ENCODE measurements at places on chromosomes 11 and 22.

DNA sequence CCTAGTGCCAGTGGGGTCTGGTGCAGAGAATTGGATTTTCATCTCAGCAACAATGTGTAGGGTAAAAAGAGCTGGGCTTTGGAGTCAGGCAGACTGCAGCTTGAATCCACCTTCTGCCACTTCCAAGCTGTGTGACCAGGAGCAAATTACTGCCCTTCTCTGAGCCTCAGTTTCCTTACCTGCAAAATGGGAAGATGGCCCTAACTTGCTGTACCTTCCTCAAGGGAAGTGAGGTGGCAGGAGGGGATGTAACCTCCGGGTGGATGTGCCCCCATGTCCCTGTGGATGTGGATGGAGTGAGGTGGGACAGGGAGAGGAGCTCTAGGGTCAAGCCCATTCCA, 90.9 kb downstream of the CACNA1I start:
- DNase-seq = no peak

- no peak for DNase-seq
Observed at GRCh38 chr11:8372641-8373381, 109.1 kb upstream of the LMO1 start.

DNA sequence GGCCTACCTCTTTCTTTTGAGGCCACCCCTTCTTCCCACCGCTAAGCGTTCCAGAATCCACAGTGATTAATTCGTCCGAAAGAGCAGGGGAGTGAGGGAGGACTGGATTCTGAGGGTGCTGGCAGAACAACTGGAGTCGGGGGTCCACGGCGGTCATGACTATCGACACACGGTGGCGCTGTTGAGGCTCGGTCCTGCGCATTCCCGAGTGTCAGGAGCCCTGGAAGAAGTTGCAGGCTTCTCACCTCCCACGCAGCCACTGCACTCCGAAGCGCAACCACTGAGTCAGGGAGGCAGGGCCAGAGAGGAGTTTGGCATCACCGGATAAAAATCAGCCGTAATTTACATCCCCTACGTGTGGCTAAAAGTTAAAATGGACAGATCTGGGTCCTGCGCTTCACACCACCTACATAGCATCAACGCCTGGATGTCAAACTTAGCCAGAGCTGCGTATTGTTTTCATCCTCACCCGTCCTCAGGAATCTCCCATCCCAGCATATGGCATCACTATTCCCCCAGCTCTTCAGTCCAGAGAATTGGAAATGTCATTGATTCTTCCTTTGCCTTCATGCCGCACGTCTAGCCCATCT, 10.7 kb upstream of the CTSF start:
- peak; percentile 41 for DNase-seq

DNA sequence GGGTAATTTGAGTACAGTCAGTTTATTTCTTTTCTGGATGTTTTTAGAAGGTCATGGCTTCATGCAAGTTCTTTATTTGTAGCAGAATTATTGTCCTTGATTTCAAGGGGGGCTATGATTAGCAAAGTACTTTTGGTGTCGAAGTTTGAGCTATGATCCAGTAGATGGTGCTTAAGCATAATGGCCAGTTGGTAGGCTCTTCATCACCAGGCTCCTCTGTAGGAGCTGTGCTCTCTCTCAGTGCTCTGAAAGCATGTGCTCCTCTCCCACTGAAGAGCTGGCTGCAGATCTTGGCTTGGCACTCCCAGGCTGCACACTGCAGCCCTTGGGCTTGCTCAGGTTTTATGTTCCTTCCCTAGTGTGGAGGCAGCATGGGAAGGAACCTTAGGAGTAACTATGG, 852.7 kb downstream of the LUZP2 start:
- DNase-seq = no peak

DNA sequence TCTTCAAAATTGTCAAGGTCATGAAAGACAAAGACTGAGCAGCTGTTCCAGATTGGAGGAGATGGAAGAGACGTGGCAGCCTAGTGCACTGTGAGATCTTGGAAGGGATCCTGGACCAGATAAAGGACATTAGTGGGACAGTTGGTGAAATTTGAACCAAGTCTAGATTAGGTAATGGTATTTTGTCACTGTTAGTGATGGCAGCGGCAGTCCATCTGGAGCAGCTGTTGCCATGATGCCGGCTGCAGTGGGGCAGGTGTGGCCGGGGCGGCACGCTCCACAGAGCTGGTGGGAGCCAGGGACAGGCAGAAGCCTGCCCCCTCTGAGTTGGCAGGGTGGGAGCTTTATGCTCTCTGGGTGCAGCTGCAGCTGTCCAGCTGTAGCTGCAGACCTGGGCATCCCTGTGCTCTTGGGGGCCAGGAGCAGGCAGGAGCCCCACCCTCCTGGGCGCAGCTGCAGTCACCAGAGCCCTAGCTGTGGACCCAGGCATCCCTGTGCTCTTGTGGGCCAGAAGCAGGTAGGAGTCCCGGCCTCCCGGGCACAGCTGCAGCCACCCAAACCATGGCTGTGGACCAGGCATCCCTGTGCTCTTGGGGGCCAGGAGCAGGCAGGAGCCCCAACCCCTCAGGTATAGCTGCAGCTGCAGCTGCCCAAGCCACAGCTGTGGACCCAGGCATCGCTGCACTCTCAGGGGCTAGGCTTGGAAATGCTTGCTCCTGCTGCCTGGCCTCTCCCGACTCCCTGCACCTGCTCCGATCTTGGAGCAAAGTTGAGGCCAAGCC, 20.7 kb downstream of the DIXDC1 start:
- no peak for DNase-seq

DNA sequence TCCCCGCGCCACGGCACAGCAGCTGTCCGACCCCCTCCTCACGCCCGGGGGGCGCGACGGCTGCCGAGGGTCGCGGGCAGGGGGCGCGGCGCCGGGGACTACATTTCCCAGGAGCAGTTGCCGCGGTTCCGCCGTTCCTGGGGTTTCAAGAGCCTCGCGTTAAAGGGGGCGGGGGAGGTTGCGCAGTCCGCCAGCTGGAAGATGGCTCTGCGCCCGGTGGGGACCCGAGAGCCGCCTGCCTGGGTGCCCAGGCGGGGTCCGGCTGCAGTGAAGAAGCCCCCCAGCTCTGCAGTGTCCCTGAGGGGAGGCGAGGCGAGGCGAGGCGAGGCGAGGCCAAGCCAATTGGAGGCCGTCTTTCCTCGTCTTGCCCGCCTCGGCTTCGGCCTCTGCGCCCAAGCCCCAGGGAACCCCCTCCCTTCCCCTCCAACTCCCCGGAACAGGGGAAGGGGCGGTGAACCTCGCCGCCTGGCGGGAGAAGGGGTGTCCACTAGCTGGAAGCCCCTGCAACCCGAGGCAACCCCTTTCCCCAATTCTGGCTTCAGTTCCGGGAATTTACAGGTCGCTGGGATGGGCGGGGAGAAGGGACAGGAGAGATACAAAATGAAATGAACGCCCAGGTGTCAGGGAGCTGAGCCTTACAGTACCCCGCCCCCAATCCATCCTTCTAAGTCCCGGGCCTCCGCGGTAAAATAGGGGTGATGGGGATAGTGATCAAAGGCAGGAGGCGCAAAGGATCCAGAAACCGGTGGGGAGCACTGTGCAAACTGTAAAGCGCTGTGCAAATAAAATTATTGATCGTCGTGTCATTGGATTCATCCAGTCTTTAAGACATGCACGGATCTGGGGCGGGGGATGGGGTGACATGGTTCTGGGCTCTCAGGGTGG, 5.2 kb upstream of the GCAT start:
- no peak for DNase-seq

GRCh38 chr22:29344137-29344536, 28.6 kb upstream of the RASL10A start:
- DNase-seq = no peak

DNA sequence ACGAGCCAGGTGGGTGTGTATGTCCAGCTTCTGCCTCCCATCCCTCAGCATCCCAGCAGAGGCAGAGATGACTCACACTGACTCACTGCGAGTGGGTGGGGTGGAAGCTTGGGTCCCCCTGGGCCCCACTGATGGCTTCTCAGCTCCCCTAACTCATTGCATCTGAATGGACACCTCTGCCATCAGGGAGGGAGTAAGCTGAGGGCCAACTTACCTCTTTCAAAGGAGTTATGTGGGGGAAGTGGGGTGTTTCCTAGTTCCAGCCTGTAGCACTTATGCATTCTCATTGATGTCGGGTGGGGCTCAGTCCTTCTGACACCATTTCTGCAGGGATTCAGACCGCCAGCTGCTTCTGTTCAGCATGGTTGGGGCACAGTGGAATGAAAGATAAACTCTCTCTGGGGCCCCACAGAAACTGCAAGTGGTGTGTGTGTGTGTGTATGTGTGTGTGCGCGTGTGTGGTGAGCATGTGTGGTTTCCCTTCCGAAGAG, 1425.8 kb downstream of the TBC1D22A start:
- no peak for DNase-seq

- DNase-seq = no peak
Observed at GRCh38 chr11:35464308-35464707, 45.0 kb upstream of the SLC1A2 start.

DNA sequence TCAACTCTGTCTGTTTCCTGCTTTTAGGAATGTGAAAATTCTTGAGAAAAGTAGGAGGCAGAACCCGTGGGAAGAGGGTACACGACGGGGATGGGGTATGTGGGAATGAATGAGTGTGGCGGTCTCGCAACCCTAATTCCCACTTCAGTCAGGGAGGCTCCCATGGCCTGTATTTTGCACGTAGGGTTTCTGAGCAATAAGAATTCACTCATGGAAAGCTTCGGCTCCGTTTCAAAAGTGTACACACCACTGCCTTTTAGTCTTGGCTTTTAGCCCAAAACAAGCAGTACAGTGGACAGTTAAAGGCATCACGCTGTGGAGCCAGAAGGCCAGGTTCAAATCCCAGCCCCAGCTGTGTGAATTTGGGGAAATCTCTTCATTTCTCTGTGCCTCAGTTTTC, 116.7 kb downstream of the MN1 start:
- DNase-seq = no peak

- DNase-seq = no peak
Observed at GRCh38 chr22:43100225-43100624, 10.3 kb upstream of the BIK start.

Data from T-helper 22 cell (primary cell).